ENCODE measurements at places on chromosomes 7 and 10. TPM values are rescaled to one million over a fixed set of nuclear protein-coding genes. Genes with fewer than 3 reads are reported as not detected.

CYP3A7 gene
- total RNA-seq: not detected

GIMAP4 gene
- total RNA-seq: 24.1 TPM

ARHGAP19 gene
- 7.7 TPM for total RNA-seq

STAMBPL1 gene
- 29.6 TPM for total RNA-seq

WIPF3 gene
- total RNA-seq: 0.81 TPM

STK31 gene
- total RNA-seq: not detected

GLI3 gene
- 18.3 TPM for total RNA-seq

ELAPOR2 gene
- total RNA-seq: 8.0 TPM

NACAD gene
- total RNA-seq: 3.2 TPM

LIPJ gene
- not detected for total RNA-seq

DNA sequence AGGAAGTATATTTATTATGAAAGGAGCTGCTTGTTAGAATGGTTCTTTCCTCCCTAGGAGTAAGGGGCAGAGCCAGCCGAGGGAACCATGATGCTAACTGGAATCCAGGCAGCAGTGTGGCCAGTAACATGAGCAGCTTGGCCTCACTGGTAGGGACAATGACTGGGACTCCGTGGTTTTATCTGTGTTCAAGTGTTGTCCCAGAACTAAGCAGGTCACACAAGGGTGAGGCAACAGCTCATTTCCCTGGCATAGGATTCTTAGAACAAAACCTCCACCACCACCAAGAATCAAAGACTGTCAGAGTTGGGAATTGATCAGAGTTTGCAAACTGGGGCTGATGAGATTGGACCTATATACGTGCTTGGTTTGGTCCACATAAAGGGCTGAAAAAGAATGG is 138.9 kb upstream of the COBL start:
- no peak for DNase-seq

- no peak for DNase-seq
Observed at GRCh38 chr7:24580283-24580946, 7.2 kb downstream of the PALS2 start.

DNA sequence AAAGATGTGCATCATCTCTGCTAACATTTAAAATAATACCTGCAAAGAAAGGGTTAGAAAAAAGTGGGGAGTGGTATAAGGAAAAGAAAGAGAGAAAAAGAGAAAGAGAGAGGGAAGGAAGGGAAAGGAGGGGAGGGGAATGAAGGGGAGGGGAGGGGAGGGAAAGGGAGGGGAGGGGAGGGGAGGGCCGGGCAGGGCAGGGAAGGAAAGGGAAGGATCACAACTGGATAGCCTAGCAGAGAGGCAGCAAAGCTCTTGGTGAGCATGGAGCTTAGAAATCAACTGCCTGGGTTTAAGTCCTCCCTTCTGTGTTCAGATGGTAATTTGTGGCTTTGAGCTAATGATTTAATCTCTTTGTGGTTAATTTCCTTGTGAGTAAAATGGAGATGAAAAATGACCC is 5.4 kb upstream of the FAM237B start:
- DNase-seq: no peak

DNA sequence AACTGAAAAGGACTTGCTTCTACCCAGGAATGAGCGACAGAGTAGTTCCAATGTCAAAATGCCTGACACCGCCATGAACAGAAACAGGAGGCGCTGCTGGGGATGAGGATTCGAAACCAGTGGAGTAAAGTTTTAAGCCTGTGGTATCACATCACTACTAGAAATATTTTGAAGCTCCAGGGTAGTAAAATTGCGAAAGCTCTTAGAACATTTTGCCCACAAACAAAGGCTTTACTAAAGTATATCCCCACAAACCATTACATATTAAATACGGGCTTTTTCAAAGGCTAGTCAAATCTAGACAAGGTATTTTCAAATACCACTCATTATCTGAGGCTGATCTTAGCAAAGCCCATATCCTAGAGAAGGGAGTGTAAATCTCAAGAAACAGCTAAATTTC is 2.4 kb downstream of the PRDX3 start:
- no peak for DNase-seq

- DNase-seq: peak; percentile 57
Observed at GRCh38 chr7:157523766-157524421, 187.1 kb downstream of the DNAJB6 start.

GRCh38 chr7:7959979-7960670 is 8.5 kb upstream of the GLCCI1 start:
- no peak for DNase-seq

DNA sequence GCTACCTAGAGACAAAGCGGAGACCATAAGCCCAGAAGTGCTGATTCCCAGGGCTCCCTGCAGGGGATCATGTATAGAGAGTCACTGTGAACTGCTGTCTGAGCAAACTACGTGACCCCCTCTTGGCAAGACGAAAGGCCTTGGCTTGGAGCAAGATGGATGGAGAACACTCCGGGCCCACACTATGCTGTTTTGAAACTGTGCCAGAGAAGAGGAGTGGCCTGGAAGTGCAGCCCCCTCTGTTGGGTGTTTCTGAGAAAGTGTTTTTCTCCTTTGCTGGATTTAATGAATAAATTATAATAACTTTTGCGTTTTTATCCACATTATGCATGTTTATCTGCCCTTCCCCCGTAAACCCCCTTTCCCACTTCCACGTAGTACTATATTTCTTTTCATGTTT is 639.3 kb upstream of the GALNT17 start:
- DNase-seq: no peak

- no peak for DNase-seq
Observed at GRCh38 chr10:88417387-88418030, 165.6 kb downstream of the RNLS start.

- DNase-seq: no peak
Observed at GRCh38 chr10:113241599-113242360, 291.7 kb downstream of the TCF7L2 start.

GRCh38 chr10:90816466-90816865 is 41.4 kb downstream of the HTR7 start:
- no peak for DNase-seq

DNA sequence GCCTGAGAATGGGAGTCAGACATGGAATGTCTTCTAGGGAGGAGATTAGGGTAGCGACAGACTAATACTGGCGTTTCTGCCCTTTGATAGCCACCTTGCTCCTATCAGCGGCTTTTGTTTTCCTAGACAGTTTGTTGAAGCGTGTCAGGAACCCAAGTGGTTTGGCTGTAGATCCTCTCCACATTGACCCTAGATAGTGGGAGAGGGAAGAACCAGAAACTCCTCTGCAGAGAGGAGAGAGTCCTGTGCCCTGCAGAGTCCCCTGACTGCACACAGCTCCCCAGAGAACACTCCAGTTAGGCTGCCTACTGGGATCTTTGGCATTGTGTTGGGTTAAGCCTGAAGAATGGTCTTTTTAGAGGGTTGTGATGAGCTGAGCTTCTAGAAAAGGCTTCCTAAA is 2.4 kb downstream of the MEPCE start:
- DNase-seq: no peak

DNA sequence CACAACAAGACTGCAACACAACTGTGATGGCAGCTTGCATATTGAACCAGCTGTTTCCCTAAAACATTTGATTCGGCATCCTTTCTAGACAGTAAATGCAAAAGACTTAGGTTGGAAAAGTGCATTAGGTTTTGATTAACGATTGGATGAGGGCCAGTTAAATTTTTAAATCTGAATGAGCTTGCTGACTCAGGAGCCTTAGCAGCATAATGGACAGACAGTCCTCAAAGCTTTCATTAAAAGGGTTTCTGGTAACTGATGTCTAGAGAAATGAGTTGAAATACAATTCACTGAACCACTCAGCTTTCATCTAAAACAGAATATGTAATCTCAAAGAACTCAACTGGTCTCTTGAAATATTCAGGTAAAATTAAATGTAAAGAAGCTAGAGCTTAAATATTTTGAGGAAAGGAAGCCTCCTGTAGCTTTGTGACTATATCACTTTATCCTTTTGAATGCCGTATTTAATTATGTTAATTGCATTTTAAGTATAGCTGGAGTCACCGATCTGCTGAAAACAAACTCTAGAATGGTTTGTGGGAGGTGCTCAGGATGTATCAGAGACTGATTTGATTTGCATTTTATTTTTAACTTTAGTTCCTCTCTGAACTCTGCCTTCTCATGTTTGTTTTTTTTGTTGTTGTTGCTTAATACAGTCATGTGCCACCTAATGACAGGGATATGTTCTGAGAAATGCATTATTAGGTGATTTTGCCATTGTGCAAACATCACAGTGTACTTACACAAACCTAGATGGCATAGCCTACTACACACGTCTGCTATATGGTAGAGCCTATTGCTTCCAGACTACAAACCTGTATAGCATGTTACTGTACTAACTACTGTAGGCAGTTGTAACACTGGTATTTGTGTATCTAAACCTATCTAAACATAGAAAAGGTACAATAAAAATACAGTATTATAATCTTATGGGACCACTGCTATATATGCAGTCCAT is 29.2 kb upstream of the ATRNL1 start:
- no peak for DNase-seq

DNA sequence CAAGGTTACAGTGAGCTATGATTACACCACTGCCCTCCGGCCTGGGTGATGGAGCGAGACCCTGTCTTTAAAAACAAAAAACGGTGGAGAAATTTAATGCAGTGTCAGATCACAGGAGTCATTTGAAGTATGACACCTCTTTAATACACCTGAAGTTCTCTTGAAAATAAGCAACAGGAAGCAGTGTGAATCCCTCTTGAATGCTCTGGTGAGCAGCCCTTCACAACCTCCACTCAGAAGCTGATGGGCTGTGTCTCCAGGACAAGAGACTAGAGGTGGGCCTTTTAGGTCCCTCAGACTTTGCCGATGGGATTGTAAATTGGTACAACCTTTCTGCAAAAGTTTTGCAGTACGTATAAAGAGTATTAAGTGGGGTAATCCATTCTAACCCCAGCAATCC is 50.1 kb downstream of the CYP26A1 start:
- DNase-seq: no peak

GRCh38 chr10:125828311-125828710 is 5.0 kb downstream of the BCCIP start:
- DNase-seq: no peak

DNA sequence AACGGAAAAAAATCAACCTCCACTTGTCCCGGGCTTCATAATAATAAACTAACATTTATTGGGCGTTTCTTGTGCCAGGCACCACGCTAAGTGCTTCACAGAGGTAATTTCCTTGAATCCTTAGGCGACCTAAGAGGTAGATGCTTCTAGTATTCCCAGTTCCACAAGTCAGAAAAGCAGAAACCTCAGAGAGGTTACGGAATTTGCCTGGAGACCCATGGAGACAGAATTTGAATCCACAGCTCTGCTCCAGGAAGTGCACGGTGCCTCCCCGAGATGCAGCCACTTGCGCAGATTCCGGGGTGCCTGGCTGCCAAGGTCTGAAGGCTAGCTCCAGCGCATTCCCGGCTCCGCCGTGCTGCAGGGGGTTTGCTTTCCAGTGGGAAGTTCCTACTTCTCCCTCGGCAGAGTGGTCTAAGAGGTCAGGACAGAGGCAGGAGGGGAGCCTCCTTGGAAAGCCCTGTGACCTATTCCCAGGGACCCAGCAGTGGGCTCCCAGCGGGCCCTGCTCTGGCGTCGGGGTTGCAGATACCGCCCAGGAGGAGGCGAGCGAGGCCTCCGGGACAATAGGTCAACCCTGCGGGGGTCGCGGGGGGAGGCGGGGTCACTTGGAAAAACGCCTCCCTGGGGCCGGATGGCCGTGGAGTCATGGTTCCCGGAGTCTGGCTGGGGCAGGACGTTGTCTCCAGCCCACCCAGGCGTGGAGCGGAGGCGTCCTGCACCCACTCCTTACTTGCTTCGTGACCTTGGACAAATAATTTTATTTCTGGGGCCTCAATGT is 10.1 kb upstream of the NKX2-3 start:
- peak; percentile 74 for DNase-seq

DNA sequence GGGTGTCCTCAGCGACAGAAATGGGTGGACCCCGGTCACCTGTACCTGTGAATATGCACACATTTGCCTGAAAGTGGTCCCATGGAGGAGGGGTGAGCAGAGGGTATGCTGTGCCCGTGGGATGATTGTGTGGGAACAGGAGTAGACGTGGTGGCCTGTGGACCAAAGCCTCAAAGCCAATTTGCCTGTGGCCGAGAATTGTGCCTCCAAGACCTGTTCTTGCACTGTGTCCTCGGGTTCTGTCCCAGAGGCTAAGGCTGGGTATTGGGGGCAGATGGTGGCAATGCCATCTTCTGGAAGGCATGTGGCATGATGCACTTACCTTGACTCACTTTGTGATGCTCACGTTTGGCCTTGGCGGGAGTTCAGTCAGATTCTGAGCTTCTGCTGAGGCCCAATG is 351.0 kb downstream of the TCERG1L start:
- no peak for DNase-seq
